Chondrocyte (in vitro differentiated cells): ENCODE measurements at places on chromosomes 4 and X. TPM values are rescaled to one million over a fixed set of nuclear protein-coding genes. Genes with fewer than 3 reads are reported as not detected.

DNA sequence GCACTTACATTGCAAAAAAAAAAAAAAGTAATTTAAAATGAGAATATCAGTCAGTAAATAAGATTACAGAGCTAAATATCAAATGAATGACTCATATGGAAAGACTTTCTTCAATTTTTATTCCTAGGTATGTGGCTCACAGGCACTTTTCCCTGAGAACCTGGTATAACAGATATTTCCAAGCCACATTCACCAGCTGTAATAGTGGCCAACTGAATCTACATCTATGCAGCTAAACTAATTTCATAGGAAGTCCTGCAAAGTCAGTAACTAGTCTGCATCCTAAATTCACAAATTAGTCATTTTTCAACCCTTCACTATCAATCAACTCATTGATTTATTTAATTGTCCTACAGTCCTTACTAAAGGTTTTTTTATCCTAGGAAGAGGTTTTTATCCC lies 5.6 kb downstream of the PDE5A start:
- DNase-seq: no peak
- H3K27ac ChIP-seq: peak overlapping the region; percentile 66
- peaks cover 24% of the 10 kb centered on the region for H3K4me1 ChIP-seq
- H3K36me3 ChIP-seq: no peaks in the 10 kb centered on the region

DNA sequence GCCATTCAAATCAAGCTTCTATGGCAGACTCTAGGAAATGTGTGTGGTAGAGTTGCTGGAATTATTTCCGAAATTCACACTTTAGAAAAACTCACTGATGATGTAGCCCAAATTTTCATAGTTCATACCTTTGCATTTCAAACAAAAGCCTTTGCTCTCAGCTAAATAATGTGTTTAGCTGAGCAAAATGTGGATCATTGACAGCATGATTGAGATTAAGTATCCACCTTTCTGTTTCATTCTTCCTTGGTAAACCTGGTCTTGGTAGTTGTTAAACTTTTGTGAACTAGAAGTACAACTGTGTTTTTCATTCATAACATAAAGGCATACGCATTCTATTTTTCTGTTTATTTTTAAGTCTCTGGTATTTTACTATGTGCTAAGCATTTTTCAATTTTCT lies 7.2 kb downstream of the PCDH7 start:
- no peaks in the 10 kb centered on the region for H3K27me3 ChIP-seq
- no peak for DNase-seq
- H3K27ac ChIP-seq: peak overlapping the region; percentile 32
- H3K4me1 ChIP-seq: peaks cover 64% of the 10 kb centered on the region
- H3K4me3 ChIP-seq: peak overlapping the region; percentile 45

DNA sequence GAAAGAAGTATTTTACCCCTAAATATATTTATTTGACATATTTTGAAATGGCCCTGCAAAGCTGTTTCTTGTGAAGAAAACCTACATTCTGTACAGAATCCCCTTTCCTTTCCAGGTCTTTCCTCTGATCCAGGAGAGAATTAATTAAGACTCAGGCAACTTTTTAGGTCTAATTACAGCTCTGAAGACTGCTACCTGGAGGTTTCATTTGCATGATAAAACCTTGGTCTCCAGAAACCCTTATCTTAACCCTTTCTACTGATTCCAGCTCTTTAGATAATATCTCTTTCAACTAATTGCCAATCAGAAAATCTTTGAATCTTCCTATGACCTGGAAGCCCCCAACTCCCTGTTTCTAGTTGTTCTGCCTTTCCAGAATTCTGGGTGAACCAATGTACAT lies 224.0 kb downstream of the FAM47A start:
- DNase-seq: no peak
- no peak overlapping the region for H3K27ac ChIP-seq
- H3K36me3 ChIP-seq: no peaks in the 10 kb centered on the region
- no peaks in the 10 kb centered on the region for H3K27me3 ChIP-seq
- no peaks in the 10 kb centered on the region for H3K4me1 ChIP-seq

DNA sequence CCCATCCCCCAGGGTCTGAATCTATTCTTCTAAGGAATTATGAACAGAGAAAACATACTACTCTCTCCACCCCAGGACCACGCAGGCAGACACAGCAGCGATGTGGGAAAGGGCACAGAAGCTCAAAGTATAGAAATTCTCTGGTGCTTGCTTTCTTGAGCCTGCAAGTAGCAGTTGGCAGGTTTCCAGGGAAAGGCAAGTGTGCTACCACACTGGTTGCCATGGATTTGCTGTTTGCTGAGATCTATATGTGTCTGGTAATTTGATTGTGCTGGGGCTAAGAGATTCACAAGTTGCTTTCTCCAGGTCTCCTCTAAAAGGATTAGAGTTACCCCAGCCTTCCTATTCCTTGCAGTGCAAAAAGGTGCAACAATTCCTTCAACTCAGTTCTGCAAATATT lies 83.1 kb downstream of the GUCY2F start:
- H3K27me3 ChIP-seq: peaks cover 30% of the 10 kb centered on the region
- H3K4me3 ChIP-seq: no peak overlapping the region
- no peaks in the 10 kb centered on the region for H3K4me1 ChIP-seq
- no peak for DNase-seq
- H3K27ac ChIP-seq: no peak overlapping the region

GRCh38 chr4:106717091-106717490 lies 319.0 kb downstream of the DKK2 start:
- no peak overlapping the region for H3K27ac ChIP-seq
- H3K27me3 ChIP-seq: peaks cover 11% of the 10 kb centered on the region
- no peak overlapping the region for H3K4me3 ChIP-seq
- DNase-seq: no peak
- no peaks in the 10 kb centered on the region for H3K36me3 ChIP-seq

Gene SSX4B
- total RNA-seq: not detected in 3 replicates

Gene MGARP
- 2.6 to 3.5 TPM (median 3.4 TPM) in 3 replicates for total RNA-seq

Gene L1CAM
- 2.2 to 2.9 TPM (median 2.5 TPM) in 3 replicates for total RNA-seq

GRCh38 chr4:8472689-8473197 lies 32.2 kb downstream of the TRMT44 start:
- H3K27ac ChIP-seq: peak overlapping the region; percentile 71
- H3K4me1 ChIP-seq: peaks cover 17% of the 10 kb centered on the region
- no peak for DNase-seq
- no peaks in the 10 kb centered on the region for H3K27me3 ChIP-seq

DNA sequence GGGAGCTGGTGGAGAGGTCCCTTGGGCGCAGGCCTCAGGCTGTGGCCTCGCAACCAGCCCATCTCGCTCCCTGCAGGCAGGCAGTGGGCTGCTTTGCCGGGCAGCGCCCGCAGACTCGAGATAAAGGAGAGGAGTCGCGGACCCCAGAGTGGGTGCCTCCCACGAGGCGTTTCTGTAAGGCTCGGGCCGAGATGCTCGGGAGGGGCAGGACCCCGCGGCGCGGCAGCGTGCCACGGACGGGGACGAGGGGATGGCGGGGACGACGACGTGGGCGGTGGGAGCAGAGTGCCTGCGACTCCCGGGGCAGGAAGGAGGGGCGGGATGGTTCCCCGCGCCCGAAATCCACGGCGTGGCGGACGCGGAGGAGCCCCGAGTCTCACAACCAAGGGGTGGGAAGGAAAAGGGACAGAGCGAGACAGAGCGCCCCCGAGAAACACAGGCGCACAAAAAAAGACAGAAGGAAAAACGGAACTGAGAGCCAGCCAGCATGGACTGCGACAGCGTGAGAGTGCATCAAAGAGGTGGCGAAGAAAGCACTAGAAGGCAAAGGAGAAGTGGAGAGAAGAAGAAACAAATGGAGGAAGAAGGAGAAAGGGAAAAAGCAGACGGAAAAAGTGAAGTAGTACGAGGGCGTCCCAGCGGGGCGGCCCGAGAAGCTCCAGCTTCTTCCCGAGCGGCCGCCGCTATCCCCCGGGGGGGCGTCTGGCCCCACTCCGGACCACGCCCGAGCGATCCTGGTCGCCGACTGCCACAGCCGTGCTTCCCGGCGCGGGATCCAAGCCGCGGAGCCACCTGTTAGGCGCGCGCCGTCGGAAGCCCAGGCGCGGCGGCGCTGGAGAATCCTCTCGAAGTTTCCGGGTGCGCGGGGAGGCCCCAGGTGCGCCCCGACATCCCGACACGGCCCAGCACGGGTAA lies 1.5 kb downstream of the BEND4 start:
- no peak for DNase-seq
- peaks cover 20% of the 10 kb centered on the region for H3K4me1 ChIP-seq
- peaks cover 4% of the 10 kb centered on the region for H3K36me3 ChIP-seq
- no peak overlapping the region for H3K27ac ChIP-seq

GRCh38 chr4:7929118-7929951 lies 10.3 kb downstream of the AFAP1 start:
- peak overlapping the region; percentile 69 for H3K27ac ChIP-seq
- peaks cover 2% of the 10 kb centered on the region for H3K36me3 ChIP-seq
- peaks cover 74% of the 10 kb centered on the region for H3K4me1 ChIP-seq
- no peak overlapping the region for H3K4me3 ChIP-seq
- no peaks in the 10 kb centered on the region for H3K27me3 ChIP-seq

Gene FRG2
- not detected in 3 replicates for total RNA-seq

DNA sequence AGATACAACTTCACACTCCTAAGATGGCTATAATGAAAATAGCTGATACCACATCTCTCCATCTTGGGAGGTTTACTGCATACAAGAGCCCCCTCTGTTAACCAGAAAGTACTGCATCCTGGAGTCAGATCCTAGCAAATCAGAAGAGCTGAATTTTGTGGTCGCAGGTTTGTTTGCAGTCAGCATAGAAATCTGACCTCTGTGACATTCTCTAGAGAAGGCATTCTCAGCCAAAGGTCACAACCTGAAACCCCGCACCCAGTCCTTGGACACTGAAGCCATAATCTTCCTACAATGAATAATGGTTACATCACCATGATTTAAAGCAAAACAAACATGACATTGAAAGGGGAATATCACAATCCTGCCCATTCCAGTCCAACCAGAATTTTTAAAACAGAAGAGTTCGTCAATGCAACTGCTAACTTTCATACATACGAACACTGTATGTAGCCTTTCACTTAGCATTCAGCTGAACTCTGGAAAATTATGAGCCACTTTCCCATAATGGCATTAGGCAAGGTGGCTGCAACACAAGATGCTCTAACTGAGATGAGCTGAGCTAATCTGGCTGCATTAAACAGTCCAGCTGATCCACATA lies 17.6 kb downstream of the HS6ST2 start:
- no peaks in the 10 kb centered on the region for H3K4me1 ChIP-seq
- no peak overlapping the region for H3K27ac ChIP-seq
- no peaks in the 10 kb centered on the region for H3K27me3 ChIP-seq
- DNase-seq: no peak
- peaks cover 3% of the 10 kb centered on the region for H3K36me3 ChIP-seq

- no peaks in the 10 kb centered on the region for H3K27me3 ChIP-seq
- H3K36me3 ChIP-seq: no peaks in the 10 kb centered on the region
- H3K4me1 ChIP-seq: no peaks in the 10 kb centered on the region
- DNase-seq: no peak
- no peak overlapping the region for H3K4me3 ChIP-seq
These were observed 42.9 kb upstream of the HS3ST1 start for GRCh38 chr4:11471618-11472017.

Gene DRD5
- not detected in 3 replicates for total RNA-seq

- no peak for DNase-seq
- H3K4me1 ChIP-seq: peaks cover 4% of the 10 kb centered on the region
- no peak overlapping the region for H3K4me3 ChIP-seq
- no peaks in the 10 kb centered on the region for H3K27me3 ChIP-seq
These were observed 39.5 kb upstream of the NDST4 start for GRCh38 chr4:115152965-115153364.
